ENCODE measurements at places on chromosomes 1 and 21.

GRCh38 chr1:172054172-172054571, 212.9 kb downstream of the DNM3 start:
- no peak for DNase-seq

DNA sequence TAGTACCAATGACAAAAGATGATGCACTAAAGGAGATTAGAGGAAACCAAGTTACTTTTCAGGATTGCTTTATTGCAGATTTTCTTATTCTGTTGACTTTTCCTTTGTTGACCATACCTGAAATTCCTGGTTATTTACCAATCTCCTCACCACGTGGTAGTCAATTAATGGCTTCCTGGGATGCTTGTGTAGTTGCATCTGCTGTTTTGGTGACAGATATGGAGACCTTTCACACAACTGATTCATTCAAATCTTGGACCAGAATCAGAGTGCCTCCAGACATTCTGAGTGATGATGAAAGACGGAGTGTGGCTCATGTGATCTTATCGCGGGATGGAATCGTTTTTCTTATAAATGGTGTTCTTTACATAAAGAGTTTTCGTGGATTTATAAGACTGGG, 91.3 kb downstream of the CATSPERE start:
- DNase-seq, result peak; percentile 6

DNA sequence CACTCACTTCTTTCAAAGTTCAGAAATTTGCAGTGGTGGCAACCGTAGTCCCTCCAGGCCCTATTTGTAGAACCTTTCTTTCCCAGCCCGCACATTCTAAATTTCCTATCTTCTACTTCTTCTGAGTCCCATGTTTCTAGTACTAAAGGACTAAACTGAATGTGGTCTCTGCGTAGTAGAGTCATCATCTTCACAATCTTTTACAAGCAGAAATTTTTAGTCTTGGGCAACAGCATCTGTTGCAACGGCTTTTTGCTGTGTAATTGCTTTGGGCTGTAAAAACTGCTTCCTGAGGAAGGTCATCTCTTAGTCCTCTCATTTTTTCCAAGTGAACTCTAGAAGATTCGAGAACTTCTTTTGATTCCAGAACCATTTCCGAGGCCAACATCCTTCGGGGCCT, 23.9 kb downstream of the VAV3 start:
- no peak for DNase-seq

DNA sequence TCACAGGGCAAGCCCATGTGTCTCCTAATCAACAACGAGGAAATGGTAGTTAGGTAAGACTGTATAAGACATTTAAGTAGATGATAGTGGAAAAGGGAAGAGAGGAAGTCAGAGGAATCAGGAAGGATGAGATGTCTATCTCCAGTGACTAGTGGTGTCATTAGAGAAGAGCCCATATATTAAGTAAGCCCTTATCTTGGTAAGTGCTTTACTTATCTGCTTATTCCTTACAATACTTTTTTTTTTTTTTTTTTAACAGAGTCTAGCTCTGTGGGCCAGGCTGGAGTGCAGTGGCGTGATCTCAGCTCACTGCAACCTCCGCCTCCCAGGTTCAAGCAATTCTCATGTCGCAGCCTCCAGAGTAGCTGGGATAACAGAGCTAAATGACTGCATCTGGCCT, 29.5 kb downstream of the RNF11 start:
- no peak for DNase-seq

DNA sequence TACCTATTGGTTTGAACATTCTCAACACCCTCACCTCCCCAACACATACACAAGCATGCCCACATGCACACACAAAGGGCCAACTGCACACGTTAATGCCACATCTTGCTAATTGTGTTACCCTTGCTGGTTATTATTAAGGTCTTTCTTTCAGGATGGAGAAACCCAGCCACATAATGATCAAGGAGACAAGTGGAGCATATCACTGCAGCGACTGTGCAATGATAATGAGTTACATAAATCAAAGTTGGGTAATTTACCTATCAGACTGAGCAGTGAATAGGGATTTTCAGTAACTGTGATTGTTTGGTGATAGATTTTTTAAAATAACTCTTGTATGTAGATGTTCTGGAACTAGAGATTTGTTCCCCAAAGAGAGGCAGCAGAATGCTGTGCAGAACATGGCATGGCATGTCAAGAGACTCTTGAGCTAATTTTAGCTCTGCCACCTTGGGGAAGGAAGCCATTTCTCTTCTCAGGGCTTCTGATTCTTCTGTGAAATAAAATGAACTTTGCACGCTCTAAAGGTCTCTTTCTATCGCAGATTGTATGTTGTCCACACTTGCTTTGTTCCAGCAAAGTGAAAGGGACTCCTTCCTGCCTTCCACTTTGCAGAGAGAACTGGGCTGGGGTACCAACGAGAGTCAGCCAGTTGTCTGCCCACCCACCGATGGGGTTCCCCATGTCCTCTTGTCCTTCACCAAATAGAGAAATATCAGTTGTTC, 126.0 kb upstream of the CAMK1G start:
- no peak for DNase-seq

DNA sequence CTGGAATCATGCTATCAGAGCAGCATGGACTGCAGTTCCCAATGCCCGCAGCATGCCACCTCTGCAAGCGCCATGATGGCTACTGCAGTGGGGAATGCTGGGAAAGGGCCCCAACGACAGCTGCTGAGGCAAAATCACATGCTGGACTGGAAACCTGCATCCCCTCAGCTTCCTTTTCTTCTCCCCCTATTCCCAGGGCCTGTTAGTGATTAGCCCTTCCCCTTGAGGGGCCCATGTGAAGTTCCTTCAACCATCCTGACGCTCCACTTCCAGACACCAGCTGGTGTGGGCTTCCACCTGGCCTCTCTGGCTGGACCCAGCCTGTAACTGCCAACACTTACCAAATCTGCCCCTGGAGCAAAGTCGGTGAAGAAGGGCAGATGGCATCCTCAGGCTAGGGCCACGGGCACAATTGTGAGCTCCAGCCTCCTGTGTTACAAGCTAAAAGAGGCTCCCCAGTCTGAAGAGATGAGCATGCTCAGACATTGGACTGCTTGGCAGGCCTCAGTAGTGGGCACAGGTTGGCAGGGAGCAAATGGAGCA, 22.1 kb upstream of the SDC3 start:
- no peak for DNase-seq

GRCh38 chr1:174968750-174969244, 30.9 kb upstream of the CACYBP start:
- peak; percentile 20 for DNase-seq

DNA sequence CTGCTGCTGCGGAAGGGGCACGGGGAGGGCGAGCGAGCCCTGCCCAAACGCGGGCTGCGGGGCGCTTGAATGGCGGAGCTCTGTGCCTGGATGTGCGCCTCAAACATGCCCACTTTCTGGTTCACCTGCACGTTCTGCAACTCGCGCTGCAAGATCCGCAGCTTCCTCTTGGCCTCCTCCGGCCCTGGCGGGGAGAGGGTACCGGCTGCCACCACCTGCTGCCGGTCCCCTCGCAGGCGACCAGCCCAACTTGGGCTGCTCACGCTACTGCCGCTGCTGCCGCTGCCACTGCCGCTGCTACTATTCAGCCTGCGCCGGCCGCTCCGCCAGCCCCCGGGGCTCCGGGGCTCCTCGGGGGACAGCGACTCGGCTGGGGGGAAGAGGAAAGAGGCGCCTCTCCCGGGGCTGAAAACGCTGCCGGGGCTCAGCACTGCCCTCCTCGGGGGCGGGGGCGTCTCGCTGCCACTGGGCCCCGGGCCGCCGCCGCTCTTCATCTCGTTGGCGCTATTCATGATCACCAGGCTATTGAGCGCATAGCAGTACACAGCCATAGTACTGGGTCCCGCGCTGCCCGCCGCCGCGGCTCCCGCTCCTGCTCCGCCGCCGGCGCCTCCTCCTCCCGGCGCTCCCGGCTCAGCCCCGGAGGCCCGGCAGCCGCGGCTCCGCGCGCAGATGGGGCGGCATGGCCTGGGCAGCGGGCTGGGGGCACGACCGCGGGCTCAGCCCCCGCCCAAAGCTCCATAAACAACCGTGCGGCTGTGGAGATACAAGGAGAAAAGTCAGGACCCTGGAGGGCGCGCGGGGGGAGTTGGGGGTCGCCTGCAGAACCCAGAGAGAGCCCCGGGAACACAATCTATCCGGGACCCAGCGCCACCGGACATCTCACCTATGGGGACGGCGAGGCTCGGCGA, 1.9 kb downstream of the ITPKB start:
- no peak for DNase-seq

- DNase-seq, result no peak
Observed at GRCh38 chr1:112983537-112984131, 27.6 kb upstream of the SLC16A1 start.

DNA sequence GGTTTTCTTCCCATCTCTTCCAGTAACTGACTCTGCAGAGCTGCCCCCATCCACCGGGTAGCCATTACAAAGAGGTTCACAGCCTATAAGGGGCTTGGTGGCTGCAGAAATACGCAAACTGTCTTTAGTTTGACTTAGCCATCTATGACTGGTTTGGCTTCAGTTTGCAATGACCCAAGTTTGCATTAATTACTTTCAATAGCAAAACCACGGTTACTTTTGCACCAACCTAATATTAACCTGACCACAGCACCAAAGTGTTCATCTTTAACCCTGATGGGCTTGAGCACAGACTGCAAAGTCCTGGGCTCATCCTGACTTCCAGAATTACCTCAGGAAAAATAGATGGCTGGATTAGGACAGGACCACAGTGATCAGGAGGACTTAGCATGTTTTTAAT, 2.2 kb upstream of the HAO2 start:
- DNase-seq, result no peak

DNA sequence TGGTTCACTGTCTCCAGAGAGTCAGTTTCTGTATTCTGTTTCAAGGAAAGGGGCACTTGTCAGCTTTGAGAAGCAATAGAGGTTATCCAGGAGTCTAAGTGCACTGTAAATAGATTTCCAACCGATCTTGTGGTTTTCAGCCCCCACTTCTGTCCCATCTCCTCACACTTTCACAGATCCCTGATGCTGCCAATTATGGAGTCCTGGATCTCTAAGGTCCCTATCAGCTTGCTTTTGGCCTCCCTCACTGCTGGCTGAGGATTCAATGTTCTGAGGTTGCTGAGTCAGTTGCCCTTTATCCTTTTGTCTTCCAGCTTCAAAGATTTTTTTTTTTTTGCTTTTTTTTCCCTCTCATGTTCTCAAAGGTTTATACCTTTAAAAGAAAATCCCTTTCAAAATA, 98.4 kb downstream of the DIRAS3 start:
- no peak for DNase-seq

DNA sequence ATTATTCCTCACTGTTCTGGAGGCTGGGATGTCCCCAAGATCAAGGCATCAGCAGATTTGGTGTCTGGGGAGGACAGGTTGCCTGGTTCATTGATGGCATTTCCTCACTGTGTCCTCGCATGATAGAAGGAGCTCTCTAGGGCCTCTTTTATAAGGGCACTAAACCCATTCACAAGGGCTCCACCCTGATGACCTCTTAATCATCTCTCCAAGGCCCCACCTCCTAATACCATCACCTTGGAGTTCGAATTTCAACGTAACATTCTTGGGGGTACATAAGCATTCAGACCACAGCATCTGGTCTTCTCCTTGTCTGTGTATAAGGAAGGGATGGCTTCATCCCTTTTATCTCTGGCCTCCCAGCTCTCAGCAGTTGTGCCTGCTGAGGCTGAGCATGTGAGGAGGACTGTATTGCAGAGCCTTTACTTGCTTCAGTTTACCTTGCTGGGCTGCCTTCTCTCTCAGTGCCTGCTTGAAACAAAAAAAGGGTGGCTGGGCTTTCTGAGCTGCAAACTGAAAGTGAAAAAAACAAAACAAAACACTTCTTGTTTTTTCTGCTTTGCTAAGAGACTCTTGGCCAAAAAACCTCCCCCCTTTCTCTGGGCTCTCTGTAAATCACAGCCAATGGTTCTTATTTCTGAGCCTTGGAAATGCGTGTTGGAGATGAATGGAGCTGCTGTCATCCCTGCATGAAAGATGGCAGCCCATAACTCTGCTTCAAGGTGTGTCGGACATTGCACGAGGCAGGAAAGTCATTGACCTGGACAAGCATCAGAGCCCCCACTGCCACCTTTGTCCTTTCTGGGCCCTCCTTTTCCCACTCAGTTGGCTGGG, 75.8 kb downstream of the RHOU start:
- DNase-seq, result no peak

DNA sequence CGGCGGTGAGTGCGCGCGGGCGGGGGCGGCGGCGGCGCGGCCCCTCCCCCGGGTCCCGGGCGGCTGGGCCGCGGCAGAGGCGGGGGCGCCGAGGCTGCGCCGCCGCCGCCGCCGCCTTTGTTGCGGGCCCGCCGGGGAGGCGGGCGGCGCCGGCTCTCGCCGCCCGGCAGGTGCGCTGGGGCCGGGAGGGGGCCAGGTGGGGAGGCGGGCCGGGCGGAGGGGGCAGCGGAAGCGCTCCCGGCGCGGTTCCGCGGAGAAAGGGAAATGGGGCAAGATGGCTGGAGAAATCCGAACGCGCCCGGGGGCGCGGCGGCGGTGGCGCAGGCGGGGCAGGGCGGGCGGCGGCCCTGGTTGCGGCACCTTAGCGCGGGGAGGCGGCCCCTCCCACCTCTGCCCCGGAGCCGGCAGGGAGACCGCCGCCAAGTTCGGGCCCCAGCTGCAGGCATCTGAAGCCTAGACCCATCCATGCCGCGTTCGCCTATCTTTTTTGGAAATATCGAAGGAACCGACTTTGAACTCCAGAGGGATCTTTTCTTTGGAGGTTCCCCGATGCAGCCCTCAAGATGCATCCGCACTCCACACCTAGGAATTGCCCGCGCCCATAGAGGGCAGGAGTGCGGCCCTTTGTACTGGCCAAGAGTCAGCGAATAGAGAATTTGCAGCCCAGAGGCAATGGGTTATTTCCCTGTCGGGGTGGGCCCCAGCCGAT, 479 bp downstream of the POGK start:
- DNase-seq, result peak; percentile 47

DNA sequence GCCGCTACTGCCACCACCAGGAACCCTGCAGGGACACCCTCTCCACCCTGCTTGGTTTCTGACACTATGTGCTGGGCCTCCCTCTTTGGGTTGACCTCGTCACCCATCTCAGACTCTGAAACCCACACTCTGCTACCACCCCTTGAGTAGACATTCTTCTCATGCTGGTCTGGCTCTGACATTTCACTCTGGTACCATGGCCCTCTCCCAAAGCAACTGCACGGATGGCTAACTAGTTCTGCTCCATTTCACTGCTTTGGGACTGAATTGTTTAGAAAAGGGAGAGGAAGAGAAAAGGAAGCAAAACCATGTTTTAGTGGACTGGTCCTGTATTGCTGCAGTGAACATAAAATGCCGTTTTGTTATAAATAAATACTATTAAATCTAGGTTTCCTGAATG, 137.8 kb downstream of the KCNK2 start:
- DNase-seq, result no peak

GRCh38 chr1:29599071-29599470, 362.7 kb downstream of the PTPRU start:
- no peak for DNase-seq

- no peak for DNase-seq
Observed at GRCh38 chr1:112869895-112870294, 86.1 kb downstream of the SLC16A1 start.

DNA sequence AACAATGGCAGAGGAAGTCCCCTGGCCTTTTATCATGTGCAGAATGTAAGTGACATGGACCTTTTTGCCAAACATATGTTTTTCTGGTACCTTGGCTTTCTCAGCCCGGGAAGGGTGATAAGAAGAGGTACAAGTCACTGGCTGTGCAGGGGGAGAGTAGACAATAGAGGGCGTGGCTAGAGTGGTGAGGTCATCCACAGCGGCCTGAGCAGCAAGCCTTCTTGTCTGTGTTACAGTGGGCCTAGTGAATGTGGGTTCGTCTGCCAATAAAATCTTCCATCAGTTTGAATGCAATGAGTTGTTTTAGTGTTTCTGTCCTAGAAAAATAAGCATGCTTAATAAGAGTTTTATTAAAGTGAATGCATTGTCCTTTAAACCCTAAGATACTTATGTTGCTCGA, 59.0 kb upstream of the PGD start:
- peak; percentile 28 for DNase-seq

GRCh38 chr1:95308276-95309030, 74.4 kb downstream of the RWDD3 start:
- DNase-seq, result no peak

Measured in foreskin keratinocyte (primary cell).